ENCODE measurements at places on chromosomes 2 and 18.

DNA sequence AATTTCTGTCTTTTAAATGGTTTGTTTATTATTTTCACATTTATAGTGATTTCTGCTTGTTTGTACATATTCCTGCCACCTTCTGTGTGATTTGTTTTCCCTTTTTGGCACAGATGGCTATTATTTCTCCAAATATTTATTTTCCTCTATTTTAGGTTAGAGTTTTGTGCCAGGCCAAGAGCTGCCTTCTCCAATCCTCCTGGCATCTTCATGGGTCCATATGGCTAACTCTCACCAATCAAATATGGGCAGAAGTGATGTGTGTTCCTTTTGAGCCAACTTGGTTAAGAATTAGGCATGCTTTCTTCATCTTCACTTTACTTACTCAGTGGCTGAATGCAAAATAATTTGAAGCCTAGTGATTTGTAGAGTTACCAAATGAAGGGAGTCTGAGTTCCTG, 697.1 kb upstream of the CELF4 start:
- DNase-seq: no peak

DNA sequence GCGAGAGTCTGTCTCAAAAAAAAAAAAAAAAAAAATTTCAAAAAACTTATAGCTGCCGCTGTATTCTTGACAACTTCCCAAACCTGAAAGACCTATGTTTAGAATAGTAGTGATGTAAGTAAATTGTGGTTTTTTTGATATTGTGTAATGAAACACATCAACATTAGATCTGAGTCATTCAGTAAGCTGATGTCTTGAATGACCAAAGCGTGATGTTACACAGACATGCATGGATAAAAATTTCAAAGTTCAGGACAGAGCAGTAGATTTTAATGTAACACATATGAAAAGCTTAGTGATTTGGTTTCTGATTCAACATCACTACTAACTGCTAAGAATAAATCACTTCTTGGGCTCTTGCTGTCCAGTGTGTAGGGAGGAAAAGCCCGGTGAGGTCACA, 69.3 kb upstream of the MEX3C start:
- DNase-seq: no peak

DNA sequence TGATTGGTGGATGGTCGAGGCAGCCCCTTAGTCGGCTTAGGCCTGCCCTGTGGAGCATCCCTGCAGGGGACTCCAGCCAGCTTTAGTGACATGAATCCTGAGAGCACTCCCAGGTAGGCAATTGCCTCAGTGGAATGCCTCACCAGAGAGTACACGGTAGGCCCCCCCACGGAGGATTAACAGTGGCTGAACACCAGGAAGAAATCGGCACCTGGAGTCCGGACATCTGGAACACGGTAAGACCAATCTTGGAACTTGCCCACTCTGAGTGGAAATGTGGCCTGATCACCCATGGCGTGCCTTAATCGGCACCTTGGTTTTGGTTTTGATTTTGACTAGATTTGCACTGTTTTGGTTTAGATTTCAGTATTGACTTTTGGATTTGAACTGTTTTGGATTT, 326.2 kb upstream of the NCKAP5 start:
- DNase-seq: no peak

DNA sequence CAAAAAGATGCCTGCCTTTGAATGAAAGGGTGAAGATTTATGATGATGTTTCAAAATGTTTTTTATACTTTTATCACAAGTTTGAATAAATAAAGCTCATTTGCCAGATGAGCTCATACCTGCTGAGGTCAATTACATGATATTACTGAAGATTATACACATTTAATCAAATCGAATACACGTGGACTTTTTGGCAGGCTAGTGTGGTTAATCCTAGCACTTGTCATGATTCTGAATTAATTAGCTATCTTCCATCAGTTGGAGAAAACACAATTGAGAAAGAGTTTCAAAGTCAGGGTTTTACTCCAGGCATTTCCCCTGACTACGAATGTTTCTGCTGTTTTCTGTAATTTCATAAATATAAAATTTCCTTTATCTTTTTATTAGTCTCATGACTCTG, 54.4 kb downstream of the LRPPRC start:
- no peak for DNase-seq

DNA sequence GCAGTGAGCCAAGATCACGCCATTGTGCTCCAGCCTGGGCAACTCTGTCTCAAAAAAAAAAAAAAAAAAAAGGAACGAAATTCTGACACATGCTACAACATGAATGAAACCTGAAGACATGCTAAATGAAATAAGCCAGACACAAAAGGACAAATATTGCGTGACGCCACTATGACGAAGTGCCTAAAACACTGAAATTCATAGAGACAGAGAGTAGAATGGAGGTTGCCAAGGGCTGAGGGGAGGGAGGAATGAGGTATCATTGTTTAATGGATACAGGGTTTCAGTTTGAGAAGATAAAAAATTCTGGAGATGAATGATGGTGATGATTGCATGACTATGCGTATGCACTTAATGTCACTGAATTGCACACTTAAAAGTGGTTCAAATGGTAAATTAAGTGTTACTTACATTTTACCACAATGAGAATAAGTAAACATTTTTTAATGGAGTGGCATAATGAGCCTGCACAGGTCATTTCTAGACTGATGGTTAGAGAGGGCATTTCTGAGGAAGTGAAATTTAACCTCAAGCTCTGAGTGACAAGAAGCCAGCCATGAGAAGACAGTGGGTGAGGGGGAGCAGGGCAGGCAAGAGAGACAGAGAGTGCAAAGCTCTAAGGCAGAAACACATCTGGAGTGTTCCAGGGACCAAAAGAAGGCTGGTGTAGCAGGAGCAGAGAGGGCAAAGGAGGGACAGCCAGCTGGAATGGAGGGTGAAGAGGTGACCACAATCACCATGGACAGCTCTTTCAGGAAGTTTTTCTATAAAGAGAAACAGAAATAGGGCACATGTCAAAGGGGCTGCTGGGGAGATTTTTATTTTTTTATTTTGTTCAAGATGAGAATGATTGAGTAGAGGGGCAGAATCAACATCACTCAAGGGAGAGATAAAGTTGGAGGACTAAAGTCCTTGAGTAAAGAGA, 20.6 kb upstream of the EXOC6B start:
- no peak for DNase-seq

DNA sequence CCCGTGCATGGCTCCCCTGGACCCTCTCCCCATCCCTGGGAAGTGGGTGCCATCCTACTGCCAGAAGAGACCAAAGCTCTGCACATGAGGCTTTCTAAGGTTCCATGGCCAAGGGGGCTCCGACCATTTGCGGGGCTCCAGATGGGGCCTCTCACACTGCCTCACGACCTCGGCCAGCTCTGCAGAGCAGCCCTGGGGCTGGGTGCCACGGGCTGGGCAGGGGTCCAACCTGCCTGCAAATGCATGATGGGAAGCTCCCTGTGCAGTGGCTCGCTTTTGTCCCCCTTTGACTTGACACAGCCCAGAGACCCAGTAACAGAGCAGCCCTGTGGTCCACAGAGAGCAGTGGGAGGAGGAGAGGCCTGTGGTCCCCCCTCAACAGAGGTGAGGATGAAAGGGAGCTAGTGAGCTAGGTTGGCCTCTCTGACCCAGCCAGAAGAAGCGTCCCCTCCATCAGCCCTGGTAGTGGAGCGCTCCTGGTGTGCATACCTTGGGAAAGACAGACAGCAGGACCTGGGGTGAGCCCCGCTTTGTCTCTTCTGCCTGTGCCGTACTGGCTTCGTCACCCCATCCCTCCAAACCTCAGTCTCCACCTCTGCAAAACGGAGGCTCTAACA, 174.1 kb downstream of the DDX1 start:
- no peak for DNase-seq

DNA sequence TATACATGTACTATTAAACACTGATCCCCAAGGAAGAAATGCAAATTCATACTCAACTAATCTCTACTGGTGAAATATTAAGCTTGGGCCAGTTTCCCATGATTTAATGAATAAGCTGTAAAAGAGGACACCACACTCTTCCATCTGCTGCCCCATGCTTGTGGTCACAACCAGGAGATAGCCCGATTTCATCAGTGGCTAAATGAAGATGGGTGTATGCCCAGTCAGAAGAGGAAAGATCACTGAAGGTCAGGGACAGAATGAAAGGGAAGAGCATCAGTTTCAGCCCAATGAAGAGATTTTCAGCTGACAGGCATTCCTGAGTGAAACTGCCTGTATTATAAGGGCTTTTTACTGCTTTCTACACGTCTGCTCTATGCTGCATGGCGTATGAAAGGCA, 103.5 kb downstream of the KCNS3 start:
- no peak for DNase-seq

DNA sequence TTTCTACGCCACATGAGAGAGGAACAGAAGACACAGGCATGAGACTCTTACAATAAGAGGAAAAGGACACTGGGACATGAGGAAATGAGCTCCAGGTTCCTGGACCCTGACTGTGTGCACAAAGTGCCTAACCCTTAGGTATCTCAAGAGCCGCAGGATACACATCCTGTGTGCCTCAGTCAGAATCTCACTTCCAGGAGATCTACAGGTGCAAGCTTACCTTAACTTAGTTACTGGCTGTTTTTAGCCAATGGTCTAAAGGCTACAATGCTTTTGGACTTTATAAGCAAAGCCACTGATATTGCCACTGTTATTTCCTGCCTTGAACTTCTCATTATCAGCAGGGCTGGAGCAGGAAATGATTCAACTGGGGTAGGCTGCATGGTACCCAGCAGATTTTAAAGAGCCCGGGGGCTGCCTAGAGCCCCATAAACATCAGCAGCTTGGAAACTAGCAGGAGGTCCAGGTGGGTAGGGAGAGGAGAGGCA, 254.4 kb downstream of the ZNF521 start:
- peak; percentile 19 for DNase-seq

DNA sequence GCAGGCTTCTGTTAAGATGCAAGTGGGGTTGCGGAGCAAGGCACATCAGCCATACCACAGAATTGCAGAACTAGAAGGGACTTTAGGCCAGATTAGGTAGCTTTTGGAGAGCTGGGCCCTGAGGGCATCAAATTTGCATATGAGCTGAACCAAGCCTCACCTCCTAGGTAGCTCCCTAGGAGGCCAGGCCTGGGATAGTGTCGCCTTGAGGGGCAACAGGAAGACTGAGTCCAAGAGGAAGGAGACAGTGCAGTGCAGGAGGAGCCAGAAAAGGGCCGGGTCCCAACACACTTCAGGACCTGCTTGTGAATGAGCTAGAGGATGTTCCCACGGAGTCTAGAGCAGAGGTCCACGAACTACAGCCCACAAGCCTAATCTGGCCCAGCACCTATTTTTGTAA, 98.7 kb downstream of the MAPK4 start:
- DNase-seq: no peak

DNA sequence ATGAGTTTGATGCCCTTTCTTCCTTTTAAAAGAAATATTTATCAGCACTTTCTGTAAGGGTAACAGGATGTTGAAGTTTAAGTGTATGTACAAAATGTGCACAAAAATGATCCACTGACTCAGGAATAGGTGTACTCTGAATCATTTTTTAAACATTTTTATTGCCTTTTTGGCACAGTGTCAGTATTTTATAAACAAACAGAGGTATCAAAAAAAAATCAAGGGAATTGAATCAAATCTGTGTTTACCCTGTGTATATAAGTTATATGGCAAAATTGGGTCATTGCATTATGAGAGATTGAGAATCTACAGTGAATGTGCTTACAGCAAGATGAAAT, 513.9 kb upstream of the NETO1 start:
- no peak for DNase-seq

DNA sequence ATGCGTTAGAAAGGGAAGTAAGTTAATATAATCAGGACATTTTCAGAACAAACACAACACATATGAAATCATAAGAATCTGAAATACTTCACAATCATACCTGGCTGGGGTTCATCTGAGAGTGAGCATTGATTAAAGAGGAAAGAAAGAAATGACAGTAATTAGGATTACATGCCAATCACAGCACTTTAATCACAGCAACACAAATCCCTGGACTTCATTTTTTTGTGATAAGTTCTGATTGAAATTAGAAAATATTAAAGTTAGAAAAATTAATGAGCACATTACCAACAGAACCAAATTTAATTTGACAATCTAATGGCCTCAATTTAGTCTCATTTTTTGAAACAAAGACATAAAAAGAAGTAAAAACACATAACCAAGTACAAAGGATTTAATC, 121.9 kb downstream of the LRP2 start:
- no peak for DNase-seq

DNA sequence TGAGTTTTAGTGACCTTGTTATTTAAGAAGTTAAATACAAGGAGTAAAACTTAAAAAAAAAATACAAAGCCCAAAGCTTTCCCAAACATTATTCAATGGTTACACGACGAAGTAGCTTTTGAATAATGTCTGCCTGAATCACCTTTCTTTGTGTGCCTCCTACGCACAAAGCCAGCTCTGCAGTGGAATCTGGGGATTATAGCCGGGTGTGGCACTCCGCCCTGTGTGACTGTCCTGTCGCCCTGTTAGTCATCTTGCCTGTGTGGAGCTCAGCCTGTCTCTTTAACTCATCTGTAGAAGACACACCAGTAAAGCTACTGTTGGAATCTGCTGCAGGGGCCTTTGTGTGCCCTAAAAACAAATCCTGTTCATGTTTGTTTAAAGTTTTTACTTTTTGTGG, 79.4 kb upstream of the TCF7L1 start:
- DNase-seq: peak; percentile 77

DNA sequence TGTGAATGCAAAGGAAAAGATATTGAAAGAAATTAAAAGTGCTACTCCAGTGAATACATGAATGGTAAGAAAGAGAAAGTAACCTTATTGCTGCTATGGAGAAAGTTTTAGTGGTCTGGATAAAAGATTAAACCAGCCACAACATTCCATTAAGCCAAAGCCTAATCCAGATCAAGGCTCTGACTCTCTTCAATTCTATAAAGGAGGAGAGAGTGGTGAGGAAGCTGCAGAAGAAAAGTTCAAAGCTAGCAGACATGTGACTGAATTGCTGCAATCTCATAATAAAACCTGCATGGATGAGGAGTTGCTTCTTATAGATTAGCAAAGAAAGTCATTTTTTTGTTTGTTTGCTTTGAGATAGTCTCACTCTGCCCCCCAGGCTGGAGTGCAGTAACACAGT, 130.2 kb downstream of the DNAH6 start:
- DNase-seq: no peak

DNA sequence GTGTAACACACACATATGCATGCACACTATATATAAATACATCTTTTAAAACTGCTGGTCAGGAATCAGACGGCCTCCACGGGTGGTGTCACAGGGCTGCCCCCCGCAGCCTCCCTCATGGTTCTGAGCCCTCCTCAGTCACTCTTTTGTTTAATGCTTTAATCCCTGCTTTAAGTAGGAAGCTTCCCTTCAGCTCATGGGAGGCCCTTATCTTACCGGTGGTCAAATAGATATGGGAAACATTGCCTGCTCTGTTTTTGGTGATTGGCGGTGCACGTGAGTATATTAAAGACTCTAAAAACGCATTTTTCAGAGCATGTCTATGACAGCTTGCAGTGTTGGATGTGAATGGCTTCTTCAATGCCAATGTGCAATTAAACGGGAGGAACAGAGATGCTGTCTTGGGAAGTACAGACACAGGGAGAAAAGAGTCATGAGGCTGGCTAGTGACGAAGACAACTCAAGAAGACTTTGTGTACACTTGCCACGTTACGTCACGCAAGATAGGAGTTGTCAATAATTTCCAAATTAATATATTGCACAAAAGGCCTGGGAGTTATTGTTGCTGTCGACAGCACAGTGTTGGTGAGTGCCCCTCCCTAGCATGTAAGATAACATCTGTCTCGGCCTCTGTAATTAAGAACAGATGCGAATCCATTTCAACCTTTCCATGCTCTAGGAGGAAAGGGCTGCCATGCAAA, 23.3 kb downstream of the GNLY start:
- DNase-seq: peak; percentile 76
